ENCODE measurements at places on chromosomes 7 and 10.

GRCh38 chr7:121938429-121938996 is 65.6 kb downstream of the PTPRZ1 start:
- no peak for DNase-seq

- DNase-seq, result no peak
Measured at GRCh38 chr7:99078416-99078815, 65.5 kb downstream of the SMURF1 start.

DNA sequence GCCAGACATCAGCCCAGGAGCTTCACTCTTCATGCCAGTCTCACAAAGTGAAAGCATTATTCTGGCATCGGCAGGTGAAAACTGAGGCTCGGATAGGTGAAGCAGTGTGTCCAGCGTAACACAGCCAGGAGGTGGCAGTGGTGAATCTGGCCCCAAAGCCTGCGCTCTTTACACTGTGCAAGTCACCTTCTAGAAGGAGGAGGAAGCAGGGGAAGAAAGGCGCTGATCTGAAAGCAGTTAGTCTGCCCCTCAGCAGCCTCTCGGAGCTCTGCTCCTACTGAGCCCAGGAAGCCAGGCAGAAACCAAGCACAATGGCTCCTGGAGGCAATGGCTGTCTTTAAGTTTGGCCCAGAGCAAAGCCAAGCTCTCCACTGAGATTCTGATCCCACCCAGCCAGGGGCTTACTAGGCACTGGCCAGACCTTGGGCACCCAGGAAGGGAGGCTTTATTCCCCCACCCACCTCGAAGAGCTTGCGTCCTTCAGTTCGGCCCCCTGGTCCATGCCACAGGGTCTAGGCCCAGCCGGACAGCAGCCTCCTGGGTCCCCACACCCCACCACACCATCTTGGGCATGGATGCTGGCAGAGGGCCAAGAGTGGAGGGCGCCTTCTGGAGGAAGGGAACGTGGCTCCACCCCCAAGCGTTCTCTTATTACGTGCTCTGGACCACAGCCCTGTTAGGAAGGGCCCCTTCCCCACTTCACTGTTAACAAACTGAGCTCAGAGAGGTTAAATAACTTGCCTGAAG is 104.5 kb downstream of the GRID1 start:
- DNase-seq, result no peak

DNA sequence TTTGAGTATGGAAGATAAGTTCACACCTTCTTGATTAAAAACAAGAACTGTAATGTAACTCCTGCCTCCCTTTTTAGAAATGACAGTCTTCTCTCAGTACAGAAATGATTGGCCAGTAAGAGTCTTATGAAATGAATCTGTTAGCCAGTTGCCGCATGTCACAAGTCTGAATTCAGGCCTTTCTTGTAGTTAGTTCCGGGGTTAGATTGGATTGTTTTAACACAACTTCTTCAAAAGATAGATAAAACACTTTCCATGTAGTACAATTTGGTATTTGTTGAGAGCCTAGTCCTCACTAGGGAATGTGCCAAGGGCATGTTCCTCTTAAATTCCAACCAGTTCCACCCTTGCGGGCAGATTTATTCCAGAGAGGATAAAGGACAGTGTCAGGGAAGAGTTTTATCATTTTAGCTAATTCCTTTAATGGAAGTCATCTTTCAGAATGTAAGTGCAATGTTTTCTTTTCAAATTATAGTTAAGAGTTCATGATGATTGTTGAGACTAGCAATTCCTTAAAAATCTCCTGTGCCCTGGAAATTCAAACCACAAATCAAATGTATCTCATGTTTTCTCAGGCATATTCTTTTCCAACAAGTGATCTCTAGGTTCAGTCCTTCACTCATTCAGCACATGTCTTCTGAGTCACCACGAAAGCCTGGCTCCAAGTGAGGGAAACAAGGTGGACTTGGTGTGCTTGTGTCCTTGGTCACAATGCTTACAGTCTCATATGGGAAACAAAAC is 4.1 kb downstream of the FHIP2A start:
- DNase-seq, result no peak

DNA sequence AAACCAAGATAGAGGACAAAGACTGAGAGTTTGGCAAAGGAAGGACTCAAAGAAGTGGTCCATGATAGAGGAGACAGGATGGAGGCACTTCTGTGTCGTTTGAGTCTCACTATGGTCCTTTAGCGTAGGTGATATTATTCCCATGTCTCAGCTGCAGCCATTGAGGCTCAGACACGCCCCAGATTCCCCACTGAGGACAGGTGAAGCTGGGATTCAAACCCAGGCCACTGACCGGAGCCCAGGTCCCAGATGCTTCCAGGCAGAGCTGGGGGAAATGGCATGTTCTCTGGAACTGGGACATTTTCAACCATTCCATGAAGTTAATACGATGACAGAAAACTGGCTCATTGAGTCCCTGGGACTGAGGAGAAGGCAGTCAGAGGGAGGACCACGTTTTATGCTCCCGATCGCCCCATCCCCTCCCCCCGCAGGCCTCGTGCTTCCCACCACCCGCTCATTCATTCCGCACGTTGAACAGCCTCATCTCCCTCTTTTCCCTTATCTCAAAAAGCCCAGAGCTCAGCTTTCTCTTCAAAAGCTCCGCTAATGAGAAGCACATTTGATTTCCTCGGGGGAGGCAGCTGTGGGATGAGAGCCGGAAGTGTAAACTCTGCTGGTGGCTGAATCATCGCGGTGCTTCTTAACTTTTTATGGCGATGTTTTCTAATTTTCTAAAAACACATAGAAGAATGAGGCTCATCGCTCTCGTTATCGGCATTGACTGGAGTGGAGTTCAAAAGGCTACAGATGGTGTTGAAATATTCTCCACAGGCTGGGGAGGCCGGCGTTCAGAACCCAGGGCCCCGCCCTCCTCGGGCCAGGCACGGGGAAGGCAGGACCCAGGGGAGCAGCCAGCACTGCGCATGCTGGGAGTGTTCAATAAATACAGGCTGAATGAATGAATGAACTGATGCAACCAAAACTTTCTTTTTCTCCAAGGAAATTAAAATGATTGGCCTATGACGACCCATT is 64.0 kb downstream of the OAT start:
- DNase-seq, result peak; percentile 21

- no peak for DNase-seq
Measured at GRCh38 chr10:62514079-62514693, 140.0 kb downstream of the ZNF365 start.

GRCh38 chr7:100967292-100967863 is 2.0 kb upstream of the MUC12 start:
- no peak for DNase-seq

All from stimulated activated CD4-positive, alpha-beta T cell treated with anti-CD3 and anti-CD28 coated beads, Interleukin-1b, Interleukin-23, amount 100 ng/mL, for 4 hours (primary cell).